ENCODE measurements at places on chromosomes 7 and 10. TPM values are rescaled to one million over a fixed set of nuclear protein-coding genes. Genes with fewer than 3 reads are reported as not detected.

EN2 gene
- 0.13 TPM for total RNA-seq

PTPN20 gene
- 1.9 TPM for total RNA-seq

AKR1C8 gene
- 0.66 TPM for total RNA-seq

OR2A7 gene
- 12.3 TPM for total RNA-seq

TSPAN15 gene
- total RNA-seq: 65.4 TPM

GRCh38 chr7:123237-123636 is 69.1 kb upstream of the FAM20C start:
- DNase-seq: no peak

- no peak for DNase-seq
Observed at GRCh38 chr10:101224060-101224909, 5.0 kb downstream of the LBX1 start.

GRCh38 chr10:33781606-33782395 is 447.3 kb upstream of the NRP1 start:
- no peak for DNase-seq

DNA sequence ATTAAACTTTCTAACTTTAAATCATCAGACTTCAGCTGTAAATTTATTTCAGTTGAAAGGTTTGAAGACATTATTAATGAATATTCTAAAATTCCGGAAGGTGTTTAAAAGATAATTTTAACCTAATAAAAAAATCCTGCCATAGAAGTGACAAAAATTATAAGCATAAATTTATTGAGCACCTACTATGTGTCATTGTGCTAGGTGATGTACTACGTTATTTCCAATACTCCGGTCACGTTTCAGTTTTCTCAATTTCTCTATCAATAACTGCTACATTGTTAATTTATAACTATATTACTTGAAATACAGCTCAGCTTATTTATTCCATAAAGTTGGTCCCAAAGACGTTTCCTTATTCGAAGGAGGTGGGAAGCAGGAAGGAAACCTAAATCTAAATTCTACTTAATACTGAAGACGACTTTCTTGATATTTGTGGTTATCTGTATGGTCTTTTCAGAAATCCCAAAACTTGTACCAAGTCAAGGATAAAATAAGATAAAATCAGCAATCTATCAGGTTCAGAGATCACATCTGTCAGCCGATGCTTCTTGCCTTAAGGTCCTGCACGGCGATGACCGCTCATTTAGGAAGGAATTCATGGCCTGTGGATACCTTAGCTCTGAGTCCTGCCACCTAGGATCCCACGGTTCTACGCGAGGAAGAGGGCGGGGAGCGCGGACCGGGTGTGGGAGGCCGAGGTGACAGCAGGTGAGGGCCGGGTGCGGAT is 1.2 kb upstream of the ZEB1 start:
- no peak for DNase-seq

DNA sequence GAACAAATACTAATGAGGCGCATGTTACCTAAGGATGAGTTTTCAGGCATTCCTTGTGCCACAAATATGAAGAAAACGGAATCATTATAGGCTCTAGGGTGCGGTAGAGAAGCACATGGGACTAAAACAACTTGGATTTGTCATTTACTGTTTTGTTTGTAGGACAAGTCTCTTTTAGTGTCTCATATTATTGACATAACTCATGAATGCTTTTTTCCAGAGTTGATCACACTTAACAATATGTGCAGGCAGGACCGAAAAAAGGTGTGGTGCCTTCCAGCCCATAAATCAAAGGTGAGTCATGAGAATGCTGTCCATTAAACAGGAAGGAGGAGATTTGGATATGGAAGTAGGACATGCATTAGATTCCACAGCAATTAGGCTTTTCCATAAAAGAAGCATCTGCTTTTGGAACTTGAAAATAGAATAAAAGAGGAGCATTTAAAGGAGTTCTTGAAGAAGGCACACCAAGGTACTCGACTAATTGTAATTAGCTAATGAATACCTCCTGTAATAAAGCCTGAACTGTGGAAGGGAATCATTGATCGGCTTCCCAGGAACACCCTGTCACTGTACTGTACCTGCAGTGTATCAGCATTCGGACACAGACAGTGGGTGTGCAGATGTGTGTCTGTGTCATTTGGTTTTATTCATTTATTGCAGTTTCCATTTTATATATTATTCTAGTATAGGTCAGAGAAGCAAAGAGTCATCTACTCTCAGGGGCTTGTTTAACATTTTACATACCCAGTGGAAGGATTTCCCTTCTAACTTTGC is 119.7 kb upstream of the KLF14 start:
- DNase-seq: no peak

DNA sequence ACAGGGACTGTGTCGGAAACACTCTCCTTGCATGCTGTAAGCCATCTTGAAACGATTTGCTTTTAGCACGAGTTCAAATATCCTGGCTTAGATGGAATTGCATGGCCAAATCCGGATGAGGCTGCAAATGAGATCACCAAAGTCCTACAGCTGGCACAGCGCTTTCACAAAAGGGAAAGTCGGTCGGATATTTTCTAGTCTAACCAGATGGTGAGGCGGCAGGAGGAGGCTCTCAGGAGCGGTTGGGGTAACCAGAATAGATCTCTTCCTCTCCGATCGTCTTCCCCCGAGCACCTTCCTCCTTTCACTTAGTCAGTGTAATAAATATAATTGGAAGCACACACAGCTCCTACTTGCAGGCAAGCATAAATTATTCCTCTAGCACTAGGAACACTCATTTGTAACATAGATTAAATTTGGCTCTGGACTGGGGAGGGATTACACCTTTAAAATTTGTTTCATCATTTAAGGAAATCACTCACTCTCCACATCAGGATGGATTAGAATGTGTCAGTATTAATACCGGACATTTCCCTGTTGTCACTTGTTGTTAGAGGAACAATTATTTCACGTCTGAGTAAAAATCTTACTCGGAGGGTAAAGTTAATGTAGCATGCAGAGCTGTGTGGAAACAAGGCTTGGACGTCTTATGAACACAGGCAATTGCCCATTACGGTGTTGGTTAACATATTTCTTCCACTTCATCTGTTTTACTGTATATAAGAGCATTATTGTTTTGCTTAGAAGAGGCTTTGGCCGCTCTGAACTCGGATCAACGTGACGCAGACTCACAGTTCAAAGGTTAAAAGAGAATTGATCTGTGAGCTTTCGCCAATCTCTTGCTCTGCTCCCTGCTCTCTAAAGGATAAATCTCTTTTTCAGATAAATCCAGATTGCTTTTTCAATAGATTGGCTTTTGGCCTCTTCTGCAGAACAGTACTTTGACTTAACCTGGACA is 857.9 kb downstream of the TYW1 start:
- DNase-seq: no peak

GRCh38 chr7:54992871-54993475 is 25.8 kb upstream of the EGFR start:
- DNase-seq: no peak

GRCh38 chr7:108860615-108861014 is 290.9 kb downstream of the DNAJB9 start:
- no peak for DNase-seq

DNA sequence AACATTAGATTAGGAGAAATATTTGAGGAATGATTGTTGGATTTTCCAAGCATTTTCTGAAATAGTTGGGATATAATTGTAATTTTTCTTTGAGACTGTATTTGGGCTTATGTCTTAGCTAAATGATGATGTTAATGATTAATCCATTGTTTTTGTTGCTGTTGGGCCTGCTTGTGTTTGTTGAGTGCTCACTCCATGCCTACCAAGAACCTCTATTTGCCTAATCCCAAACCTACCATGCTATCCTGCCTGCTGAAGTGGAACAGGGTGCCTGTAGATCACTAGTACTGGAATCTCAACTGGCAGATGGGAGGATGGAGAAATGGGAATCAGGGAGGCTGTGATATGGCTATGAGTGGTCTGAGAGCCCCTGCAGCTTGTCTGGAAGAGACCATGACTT is 565.5 kb downstream of the SORCS3 start:
- no peak for DNase-seq

All from kidney (tissue), 22 donors.